Esophagus muscularis mucosa (tissue), 4 donors: ENCODE measurements at places on chromosomes 13 and 19. TPM values are rescaled to one million over a fixed set of nuclear protein-coding genes. Genes with fewer than 3 reads are reported as not detected.
A peak's percentile ranks its signal among the peaks of the same experiment; 100 is the strongest.

ICAM5 gene
- 0.45 TPM for total RNA-seq

PLEKHA4 gene
- 22.4 TPM for total RNA-seq

IGFL4 gene
- total RNA-seq = not detected

PEG3 gene
- total RNA-seq = 13.7 TPM

GSX1 gene
- total RNA-seq = not detected

MEIOSIN gene
- not detected for total RNA-seq

TMPRSS9 gene
- 0.17 TPM for total RNA-seq

ZNF99 gene
- 0.29 TPM for total RNA-seq

ZNF880 gene
- total RNA-seq = 30.3 TPM

FUT1 gene
- 2.0 TPM for total RNA-seq

GNG7 gene
- 13.3 TPM for total RNA-seq

DNA sequence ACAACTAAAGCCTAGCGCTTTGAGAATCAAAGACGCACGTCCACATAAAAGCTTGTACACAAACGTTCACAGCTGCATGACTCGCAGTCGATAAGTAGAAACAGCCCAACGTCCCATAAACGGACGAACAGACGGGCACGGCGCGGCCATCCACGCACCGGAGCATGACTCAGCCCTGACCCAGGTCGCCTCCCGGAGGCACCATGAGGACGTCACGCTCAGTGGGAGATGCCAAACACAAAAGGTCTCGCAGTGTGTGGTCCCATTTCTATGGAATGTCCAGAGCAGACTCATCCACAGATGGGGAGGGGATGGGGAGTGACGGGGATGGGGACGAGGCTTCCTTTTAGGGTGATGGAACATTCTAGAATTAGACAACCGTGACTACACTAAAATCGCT is 9.4 kb downstream of the POLRMT start:
- no peak for DNase-seq

DNA sequence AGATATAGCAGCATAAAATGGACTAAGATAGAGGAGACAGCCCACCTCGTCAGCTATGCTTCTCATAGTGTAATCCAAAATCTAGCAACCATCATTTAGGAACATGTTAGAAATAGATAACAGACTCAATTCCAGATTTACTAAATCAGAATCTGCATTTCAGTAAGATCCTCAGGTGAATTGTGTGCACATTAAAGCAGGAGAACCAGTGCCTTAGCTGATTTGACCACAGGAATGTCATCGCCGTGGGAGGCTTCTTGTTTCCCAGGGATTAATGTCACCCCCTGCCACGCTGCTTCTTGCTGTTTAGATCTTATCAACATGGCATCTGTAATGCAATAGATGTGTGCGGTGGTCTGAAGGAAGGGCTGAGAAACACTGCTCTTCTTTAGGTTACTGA is 84.0 kb downstream of the GPC5 start:
- no peak for DNase-seq

DNA sequence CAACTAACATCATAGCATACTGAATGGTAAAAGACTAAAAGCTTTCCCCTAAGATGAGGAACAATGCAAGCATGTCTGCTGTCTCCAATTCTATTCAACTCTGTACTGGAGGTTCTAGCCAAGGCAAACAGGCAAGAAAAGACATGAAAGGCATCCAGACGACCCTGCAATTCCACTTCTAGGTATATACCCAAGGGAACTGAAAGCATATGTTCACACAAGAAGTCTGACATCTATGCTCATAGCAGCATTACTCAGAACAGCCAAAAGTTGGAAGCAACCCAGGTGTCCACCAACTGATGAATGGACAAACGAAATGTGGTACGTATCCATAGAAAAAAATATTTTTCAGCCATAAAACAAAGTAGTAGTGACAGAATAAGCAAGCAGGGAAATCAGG is 39.1 kb downstream of the PEPD start:
- no peak for DNase-seq

GRCh38 chr19:11164879-11165406 is 9.4 kb upstream of the SPC24 start:
- peak; percentile 97 for DNase-seq

DNA sequence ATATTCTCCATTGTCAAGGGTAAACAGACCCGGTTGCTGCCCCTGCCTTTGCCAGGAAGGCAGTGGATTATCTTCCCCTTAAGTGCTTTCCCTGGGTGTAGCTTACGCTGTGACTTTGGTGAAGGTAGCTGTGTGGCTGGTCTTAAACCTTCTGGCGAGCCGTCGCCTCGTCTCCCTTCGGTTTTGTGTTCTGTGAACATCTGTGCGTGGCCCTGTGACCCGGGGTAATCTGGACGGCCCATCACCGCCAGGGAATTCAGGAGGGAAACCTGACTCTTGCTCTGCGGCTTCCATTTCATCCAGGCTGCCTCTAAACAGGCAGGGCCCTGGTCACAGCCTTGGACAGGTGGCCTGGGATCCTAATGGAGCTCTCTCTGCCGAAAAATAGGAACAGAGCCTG is 78.7 kb downstream of the SHISA2 start:
- peak; percentile 80 for DNase-seq

- peak; percentile 94 for DNase-seq
These were observed 1.1 kb downstream of the PPP1R12C start for GRCh38 chr19:55116232-55116858.

DNA sequence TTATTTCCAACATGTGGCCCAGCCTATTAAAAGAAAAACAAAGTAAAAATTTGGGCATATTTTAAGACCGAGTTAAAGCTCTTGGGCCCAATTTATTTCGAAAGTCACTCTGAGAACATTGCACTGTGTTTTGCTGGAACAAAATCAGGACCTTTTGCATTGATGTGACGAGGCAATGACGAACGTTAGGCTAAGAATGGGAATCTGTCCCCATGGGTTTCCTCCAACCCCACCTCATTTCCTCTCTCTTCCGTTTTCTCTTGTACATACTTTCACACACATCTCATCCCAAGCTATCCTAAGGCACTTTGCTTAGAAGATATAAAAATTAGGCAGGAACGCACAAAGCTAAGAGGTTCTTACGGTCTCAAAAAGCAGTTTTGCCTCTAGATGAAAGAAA is 22.1 kb downstream of the EDNRB start:
- no peak for DNase-seq

DNA sequence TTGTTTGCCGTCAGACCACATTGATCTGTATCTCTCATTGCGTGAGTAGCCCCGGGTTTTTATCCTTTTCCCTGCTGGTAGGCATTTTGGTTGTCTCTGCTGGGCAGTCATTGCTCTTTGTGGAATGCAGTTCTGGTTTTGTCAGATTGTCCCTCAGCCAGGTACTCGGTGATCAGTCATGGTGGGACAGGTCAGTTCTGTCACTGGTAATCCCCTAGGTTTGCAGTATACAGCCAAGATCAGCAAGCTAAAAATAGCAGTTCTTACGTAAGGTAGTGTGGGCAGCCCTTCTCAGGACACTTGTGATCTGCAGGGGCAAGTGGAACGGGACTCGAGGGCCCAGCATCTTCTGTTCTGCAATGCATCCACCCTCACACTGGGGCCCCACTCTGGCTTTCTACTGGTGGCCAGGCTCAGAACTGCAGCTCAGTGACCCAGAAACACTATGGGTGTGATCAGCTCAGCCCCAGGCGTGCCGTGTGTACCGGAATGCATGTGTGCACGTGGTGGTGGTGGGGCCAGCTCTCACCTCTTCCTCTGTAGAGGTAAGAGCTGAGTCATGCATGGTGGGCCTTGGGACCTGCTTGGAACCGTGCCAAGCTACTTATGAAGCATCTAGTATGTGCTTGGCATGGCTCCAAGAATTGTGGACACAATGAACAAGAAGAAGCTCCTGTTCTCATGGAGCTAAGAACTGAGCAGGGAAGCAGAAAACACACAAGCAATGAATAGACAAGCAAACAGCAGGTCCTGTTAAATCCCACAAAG is 6.3 kb downstream of the PLEKHF1 start:
- DNase-seq = no peak

- DNase-seq = no peak
These were observed 26.8 kb upstream of the CEBPG start for GRCh38 chr19:33346665-33347064.

DNA sequence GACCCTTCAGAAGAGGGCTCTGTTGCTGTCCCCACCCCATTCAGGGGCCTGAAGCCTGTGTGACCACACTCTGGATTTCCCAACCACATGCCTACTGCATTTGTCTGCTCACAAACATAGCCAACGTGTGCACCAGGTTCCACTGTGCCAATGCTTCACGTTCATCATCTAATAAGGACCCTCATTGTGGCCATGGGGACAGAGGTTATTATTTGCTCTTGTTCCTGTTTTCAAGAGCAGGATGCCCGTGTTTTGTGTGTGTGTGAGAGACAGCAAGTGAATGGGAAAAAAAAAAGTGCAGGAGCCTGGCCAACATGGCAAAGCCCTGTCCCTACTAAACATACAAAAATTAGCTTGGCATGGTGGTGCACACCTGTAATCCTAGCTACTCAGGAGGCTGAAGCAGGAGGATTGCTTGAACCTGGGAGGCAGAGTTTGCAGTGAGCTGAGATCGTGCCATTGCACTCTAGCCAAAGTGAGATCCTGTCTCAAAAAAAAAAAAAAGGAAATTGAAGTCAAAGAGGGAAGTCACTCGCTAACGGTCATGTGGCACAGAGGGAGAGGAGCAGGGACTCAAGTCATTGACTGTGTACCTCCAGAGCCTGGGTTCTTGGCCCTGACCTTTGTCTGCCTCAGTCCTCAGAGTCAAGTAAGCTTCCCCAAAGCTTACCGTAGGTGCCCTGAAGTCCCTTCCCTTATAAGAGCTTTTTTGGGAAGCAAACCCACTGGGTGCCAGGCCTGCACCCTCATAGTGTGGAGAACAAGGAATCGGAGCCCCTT is 6.9 kb downstream of the B3GNT8 start:
- DNase-seq = no peak

DNA sequence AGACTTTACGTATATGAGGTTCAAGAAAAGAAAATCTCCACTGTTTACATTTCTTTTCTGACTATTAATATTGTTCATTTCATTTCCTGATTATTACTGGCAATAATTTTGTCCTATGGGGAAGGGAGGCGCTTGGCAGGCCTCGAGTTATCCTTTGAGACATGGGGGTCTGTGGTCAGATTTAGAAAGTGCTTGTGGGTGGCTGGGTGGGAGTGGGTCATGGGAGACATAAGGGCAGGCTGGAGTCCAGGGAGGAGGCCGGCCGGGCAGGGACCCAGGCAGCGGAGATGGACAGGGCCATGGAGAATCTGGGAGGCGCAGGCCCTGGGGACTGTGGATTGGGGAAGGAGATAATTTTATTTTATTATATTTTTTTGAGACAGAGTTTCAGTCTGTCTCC is 40.1 kb downstream of the LTBP4 start:
- no peak for DNase-seq

DNA sequence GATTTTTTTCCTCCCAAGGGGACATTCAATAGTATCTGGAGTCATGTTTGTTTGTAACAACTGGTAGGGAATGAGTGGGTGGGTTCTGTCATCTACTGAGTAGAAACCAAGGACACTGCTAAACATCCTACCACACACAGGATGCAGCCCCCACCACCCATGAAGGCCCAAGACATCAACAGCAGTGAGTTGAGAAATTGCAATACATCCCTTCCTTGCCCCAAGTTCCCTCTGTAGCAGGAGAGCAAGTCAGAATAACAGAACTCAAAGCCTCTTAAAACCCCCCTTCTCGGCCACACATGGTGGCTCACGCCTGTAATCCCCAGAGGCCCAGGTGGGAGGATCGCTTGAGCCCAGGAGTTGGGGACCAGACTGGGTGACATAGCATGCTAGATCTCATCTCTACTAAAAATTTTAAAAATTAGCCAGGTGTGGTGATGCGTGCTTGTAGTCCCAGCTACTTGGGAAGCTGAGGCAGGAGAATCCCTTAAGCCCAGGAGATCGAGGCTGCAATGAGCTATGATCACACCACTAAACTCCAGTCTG is 2.4 kb upstream of the CYP2F1 start:
- no peak for DNase-seq

- DNase-seq = no peak
These were observed 5.1 kb downstream of the NOTCH3 start for GRCh38 chr19:15195371-15196334.

GRCh38 chr13:73513751-73514150 is 454.9 kb downstream of the KLF5 start:
- DNase-seq = no peak

DNA sequence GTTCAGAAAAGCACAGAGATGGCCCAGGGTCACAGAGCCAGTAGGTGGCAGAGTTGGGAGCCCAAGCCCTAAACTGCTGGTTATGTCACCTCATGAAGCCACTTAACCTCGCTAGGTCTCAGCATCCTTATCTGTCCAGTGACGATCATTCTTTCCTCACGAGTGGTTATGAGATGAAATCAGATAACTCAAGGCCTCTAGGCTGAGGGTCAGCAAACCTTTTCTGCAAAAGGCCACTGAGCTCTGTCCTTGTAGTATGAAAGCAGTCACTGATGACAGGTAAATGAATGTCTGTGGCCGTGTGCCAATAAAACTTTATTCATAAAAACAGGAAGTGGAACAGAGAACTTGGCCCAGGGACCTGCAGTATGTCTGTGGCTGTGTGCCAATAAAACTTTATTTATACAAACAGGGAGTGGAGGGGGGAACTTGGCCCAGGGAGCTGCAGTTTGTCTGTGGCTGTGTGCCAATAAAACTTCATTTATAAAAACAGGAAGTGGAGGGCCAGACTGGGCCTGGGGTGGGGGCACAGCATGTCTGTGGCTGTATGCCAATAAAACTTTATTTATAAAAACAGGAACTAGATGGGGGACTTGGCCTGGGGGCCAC is 71.2 kb downstream of the GNG7 start:
- DNase-seq = no peak

- no peak for DNase-seq
These were observed 10.1 kb downstream of the COPE start for GRCh38 chr19:18908917-18909619.

DNA sequence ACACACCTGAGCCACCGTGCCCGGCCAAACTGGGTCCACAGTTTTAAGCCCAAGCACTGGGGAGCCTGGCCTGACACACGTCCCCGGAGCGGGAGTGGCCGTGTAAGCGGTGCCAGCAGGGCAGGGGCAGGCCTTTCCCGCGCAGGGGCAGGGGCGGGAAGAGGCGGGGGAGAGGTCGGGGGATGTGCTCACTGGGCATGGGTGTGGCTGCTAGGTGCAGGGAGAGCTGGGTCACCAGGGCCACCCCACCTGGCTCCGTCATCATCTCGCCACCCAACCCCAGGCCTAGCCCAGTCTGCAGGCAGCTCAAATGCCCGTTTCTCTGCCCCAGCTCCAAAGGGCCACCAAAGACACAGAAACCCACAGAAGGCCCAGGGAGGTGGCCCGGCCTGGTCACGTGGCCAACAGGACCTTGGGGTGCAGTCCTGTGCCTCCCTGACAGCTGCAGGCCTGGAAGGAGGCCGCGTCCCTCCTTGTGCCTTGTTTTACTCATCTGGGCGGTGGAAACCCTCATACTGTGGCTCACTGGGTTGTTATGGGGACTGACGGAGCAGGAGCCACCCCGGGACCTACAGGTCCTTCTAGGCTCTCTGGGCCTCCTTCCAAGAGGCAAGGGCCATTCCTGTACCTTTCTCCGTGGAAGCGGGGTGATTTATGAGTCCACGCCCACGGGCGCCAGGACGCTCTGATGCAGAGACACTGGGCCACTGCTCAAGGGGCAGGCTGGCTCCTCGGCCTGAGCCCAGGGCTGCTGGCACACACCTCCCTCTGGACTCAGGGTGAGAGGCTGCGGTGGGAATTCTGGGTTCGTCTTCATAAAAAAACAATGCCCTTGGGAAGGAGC is 27.7 kb downstream of the MAP2K2 start:
- no peak for DNase-seq

GRCh38 chr13:44400736-44401135 is 27.1 kb downstream of the SERP2 start:
- no peak for DNase-seq

- DNase-seq = no peak
These were observed 313.3 kb downstream of the ENOX1 start for GRCh38 chr13:43473437-43473836.
